ENCODE measurements at places on chromosomes 11 and 22. TPM values are rescaled to one million over a fixed set of nuclear protein-coding genes. Genes with fewer than 3 reads are reported as not detected.

Gene IGSF9B
- total RNA-seq: 73.6 TPM

Gene TMEM41B
- 28.8 TPM for total RNA-seq

Gene TUB
- total RNA-seq: 0.24 TPM

Gene WBP2NL
- 2.3 TPM for total RNA-seq

Gene NLRP14
- 0.10 TPM for total RNA-seq

Gene TRIM6
- 0.54 TPM for total RNA-seq

Gene RNASEH2C
- total RNA-seq: 89.0 TPM

Gene RIC3
- total RNA-seq: 4.7 TPM

Gene TFIP11
- total RNA-seq: 57.2 TPM

Gene PKDREJ
- total RNA-seq: not detected

Gene APOA4
- not detected for total RNA-seq

Gene OR5B21
- total RNA-seq: not detected

Gene TRPM5
- not detected for total RNA-seq

Gene C11orf16
- not detected for total RNA-seq

Gene CALCA
- total RNA-seq: not detected

Gene RGL4
- total RNA-seq: 11.7 TPM

Gene TMEM151A
- total RNA-seq: not detected

Gene OR4D5
- not detected for total RNA-seq

Gene MIAT
- total RNA-seq: 37.9 TPM

Gene OR56A1
- not detected for total RNA-seq

Gene CHRM4
- 1.2 TPM for total RNA-seq

Gene FOLR2
- not detected for total RNA-seq

Gene KDM4D
- total RNA-seq: 1.1 TPM

Gene TRIM48
- not detected for total RNA-seq

Gene FZD4
- total RNA-seq: not detected

Gene CARS1
- 63.6 TPM for total RNA-seq

Gene SCGB2A2
- total RNA-seq: not detected

Gene CASP5
- not detected for total RNA-seq
